ENCODE measurements at places on chromosomes 7 and 10.
A peak's percentile ranks its signal among the peaks of the same experiment; 100 is the strongest.

- DNase-seq: no peak
Measured at GRCh38 chr10:99859585-99859984, 77.1 kb downstream of the ABCC2 start.

GRCh38 chr7:134451656-134452055 lies 7.2 kb downstream of the AKR1B1 start:
- no peak for DNase-seq

DNA sequence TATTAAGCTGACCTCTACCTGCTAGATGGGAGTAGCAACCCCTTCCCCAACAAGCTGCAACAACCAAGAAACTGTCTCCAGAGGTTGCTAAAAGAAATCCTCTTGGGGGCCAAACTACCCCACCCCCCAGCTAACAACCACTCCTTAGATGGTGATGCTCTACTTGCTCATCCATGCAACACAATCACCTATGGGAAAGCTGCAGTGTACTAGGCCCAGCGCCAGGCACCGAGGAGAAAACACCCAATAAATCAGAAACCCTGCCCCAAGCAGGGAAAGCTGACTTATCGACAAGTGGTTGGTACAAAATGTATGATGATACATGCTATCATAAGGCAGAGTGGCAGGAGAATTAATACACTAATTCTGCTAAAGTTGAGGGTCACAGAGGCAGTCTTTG lies 17.3 kb downstream of the SLC25A13 start:
- no peak for DNase-seq

DNA sequence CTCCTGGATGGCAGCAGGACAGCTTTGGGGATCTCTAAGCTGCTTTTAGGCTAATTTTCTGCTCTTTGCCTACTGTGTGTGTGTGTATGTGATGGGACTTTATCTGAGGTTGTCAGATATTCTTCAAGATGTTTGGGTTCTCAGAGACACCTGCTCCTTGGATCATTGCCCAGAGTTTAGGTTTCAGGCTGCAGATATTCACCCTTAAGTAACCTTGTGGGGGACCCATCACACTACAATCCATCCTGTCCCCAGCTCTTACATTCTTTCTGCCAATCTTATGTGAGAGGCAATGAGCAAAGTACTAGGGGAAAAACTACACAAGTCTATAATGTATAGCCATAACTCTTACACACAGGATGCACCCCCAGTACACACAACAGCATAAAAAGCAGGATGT lies 263.0 kb upstream of the ZWINT start:
- no peak for DNase-seq

GRCh38 chr7:133807624-133808492 lies 319.3 kb upstream of the LRGUK start:
- no peak for DNase-seq

GRCh38 chr10:122147663-122148062 lies 123.4 kb upstream of the BTBD16 start:
- DNase-seq: no peak

GRCh38 chr7:21948364-21948763 lies 2.7 kb upstream of the CDCA7L start:
- no peak for DNase-seq

GRCh38 chr10:117364110-117364960 lies 10.9 kb downstream of the PDZD8 start:
- no peak for DNase-seq

GRCh38 chr10:24432478-24433416 lies 223.8 kb downstream of the KIAA1217 start:
- DNase-seq: no peak

DNA sequence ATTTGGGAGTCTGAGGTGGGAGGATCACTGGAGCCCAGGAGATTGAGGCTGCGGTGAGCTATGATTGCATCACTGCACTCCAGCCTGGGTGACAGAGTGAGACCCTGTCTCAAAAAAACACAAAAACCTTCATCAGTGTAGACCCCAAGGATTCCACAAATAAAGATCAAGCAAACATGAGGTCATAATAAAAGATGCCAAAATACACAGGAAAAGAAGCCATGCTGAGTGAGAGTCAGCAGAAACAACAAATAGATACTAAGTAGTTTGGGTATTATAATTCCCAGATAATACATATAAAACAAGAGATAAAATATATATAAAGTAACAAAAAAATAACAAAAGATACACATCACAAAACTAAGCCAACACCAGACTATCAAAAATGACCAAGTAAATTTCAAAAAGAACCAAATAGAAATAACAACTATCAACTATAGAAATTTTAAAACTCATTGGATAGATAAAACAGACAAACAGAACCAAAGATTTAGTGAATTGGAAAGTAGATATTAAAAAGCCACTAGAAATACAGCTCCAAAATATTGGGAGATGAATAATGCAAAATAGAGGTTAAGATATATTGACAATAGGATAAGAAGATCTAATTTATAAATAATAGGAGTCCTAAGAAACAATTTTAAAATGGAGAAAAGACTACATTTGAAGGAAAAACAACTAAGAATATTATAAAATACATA lies 48.9 kb upstream of the FHIP2A start:
- DNase-seq: no peak

DNA sequence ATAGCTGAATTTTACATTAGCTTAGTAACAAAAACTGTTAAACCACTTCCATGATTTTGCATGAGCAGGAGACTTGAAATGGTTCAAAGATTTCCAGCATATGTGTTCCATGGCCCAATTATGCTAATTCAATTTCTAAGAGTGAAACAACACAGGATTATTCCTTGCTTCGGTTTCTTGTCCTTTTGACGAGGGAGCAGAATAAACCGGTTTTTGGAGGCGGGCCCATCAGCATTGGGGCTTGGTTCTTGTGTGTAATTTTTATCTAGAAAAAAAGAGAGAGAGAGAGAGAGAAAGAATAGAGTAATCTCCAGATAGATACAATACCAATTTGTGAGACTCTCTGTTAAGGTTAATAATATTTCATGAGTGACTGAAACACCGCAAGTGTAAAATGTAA lies 159.5 kb upstream of the ETV1 start:
- no peak for DNase-seq

GRCh38 chr10:87675396-87676376 lies 16.0 kb downstream of the PAPSS2 start:
- no peak for DNase-seq

DNA sequence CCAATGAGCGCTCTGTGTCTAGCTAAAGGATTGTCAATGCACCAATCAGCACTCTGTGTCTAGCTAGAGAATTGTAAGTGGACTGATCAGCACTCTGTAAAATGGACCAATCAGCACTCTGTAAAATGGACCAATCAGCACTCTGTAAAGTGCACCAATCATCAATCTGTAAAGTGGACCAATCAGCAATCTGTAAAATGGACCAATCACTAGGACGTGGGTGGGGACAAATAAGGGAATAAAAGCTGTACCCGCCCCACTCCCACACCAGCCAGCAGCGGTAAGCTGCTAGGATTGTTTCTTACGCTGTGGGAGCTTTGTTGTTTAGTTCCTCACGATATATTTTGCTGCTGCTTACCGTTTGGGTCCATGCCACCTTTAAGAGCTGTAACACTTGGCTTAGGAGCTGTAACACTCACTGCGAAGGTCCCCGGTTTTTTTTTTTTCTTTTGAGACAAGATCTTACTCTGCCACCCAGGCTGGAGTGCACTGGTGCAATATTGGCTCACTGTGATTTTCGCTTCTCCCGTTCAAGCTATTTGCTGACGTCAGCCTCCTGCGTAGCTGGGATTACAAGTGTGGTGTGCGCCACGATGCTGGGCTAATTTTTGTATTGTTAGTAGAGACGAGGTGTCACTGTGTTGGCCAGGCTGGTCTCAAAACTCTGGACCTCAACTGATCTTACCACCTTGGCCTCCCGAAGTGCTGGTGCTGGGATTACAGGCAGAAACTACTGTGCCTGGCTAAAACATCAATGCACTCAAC lies 184.8 kb downstream of the PTPN20 start:
- DNase-seq: no peak

GRCh38 chr7:3805151-3805550 lies 504.1 kb downstream of the SDK1 start:
- DNase-seq: no peak

DNA sequence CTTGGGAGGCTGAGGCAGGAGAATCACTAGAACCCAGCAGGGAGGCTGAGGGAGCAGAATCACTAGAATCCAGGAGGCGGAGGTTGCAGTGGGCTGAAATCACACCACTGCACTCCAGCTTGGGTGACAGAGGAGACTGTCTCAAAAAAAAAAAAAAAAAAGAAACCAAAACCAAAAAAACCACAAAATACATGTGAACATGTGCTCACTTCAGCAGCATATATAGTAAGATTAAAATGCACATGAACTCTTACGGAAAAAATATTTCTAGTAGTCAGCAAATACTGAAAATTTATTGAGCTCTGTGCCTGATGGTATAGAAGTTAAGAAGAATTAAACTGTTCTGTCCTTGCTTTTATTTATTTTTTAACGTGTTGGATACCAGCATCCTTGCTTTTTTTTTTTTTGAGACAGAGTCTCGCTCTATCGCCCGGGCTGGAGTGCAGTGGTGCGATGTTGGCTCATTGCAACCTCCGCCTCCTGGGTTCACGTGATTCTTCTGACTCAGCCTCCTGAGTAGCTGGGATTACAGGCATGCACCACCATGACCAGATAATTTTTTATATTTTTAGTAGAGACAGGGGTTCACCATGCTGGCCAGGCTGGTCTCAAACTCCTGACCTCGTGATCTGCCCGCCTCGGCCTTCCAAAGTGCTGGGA lies 9.6 kb upstream of the ZNF487 start:
- DNase-seq: peak; percentile 23

GRCh38 chr7:65251851-65252620 lies 121.6 kb upstream of the ZNF92 start:
- no peak for DNase-seq

DNA sequence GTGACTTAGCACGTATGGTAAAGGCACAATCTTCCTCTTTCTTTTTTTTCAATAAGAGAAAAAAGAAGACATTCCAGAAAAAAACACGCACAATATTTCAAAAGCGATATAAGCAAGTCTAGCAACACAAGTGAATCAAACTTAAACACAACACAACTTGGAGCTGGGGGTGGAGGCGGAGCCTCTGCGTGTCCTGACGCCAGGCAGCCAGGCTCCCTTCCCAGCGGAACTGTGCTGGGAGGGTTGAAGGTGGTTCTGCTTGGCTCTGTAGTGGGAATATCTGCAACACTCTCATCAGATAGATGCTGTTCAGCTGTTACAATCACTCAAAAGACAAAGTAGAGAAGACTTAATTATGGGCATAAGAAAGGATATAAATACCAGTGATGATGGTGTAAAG lies 211.4 kb downstream of the WDR37 start:
- no peak for DNase-seq

GRCh38 chr10:51911723-51912122 lies 212.3 kb upstream of the CSTF2T start:
- DNase-seq: no peak

DNA sequence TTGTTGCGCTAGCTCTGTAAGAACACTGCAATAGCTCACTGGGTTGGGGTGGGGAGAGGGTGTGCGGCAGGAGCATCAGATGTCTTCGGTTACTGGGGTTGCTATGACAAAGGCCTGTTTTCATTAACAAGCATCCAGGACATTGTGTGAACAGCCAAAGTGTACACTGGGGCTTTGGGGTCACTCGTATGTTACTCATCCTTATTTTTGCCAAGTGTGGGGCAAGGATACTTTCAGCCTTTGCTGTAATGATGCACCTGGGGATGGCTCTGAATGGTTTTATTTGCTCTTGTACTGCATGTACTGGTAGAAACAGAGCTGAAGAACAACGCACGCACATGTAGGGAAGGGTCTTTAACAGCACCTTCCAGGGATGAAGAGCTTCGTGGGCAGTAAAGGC lies 73.0 kb upstream of the AFAP1L2 start:
- DNase-seq: no peak

DNA sequence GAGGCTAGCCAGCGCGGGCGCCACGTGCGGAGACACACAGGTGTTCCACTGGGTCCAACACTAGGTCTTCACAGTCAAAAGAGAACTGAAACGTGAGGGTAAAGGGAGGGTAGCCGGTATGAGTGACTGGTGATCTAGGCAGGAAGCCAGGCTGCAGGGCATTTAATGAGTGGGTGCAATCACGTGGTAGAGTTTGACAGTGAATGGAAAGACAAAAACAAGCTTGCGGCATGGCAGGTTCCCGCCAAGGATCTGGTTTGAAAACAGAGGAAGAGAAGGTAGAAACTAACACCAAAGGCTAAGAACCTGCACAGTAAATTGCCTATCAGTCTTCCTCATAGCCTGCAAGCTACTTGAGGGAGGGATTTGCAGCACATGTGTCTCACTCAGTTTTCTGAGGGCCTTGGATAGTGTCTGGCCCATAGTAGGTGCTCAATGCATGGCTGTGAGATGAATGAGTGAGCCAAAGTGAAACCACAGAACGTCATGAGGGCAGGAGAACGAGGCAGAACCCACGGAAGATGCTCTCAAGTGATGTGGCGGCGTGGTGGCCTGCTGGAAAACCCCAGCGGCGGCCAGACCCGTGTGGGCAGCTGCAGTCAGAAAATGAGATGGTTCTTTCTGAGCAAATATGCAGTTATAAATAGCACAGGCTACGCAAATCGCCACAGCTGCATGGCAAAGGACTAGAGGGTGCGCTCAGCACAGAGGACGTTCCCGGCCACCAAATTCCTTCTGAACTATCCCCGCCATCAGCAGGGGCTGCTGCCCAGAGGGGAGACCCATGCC lies 183.6 kb upstream of the NFE2L3 start:
- no peak for DNase-seq

GRCh38 chr10:6204341-6205191 lies 1.8 kb downstream of the PFKFB3 start:
- no peak for DNase-seq

DNA sequence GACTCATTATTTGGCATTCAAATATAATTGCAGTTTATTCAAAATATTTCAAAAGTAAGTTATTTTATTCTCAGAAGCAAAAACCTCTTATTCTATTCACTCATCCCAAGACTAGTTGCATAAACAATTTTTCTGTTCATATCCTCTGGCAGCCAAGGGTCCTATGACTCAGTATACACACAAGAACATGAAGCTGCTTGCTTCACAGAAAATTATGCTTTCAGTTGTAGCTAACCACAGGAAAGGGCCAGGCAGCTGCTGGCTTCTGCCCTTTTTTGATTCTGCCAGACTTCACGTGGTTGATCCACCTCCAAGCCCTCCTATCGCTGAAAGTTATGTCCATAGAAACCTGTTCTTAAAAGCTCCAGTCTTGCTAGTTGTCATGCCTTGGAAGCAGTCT lies 108.8 kb downstream of the ABCA13 start:
- no peak for DNase-seq

DNA sequence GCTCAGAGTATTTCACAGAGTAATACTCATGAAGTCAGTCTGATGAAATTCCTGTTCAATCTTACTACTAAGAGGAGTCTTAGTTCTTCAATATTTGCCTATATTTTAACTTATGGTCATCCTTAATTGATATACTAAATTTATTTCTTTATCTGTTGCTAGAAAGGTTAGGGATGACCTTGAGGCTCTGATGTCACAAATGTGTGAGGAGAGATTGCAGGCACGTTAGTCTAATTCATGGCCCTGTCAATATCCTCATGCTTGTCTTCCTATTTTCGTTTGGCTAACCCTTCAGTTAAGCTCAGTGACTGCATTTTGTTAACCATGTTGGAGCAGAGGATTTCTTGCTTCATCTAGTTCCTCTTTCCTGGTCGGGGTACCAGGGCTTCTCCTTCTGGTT lies 704.7 kb upstream of the COBL start:
- no peak for DNase-seq

- DNase-seq: no peak
Measured at GRCh38 chr10:124642088-124642710, 102.0 kb downstream of the FAM53B start.

- DNase-seq: no peak
Measured at GRCh38 chr10:117530791-117531190, 11.8 kb upstream of the EMX2 start.

GRCh38 chr7:110204527-110204926 lies 886.4 kb upstream of the LRRN3 start:
- DNase-seq: no peak

Measured in activated naive CD4-positive, alpha-beta T cell (primary cell).